HFF-Myc (cell line): ENCODE measurements at places on chromosomes 5 and 9.
A peak's percentile ranks its signal among the peaks of the same experiment; 100 is the strongest.

DNA sequence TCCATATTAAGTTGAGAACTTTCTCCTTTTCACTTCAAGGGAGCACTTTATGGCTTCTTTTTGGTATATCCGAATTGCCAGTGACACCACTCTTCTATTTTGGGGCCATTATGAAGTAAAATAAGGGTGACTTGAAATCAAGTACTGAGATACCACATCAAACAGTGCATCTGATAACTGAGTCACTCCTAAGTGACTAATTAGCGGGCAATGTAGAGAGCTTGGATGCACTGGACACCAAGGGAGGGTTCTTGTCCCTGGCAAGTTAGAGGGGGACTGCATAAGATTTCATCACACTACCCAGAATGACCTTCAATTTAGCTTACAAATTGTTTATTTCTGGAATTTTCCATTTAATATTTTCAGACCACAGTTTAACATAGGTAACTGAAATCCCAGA lies 813.9 kb upstream of the CDH10 start:
- DNase-seq, result no peak

- DNase-seq, result no peak
Measured at GRCh38 chr5:106241409-106241808, 1429.3 kb downstream of the EFNA5 start.

- DNase-seq, result peak; percentile 14
Measured at GRCh38 chr5:127517110-127517479, 345 bp upstream of the PRRC1 start.

DNA sequence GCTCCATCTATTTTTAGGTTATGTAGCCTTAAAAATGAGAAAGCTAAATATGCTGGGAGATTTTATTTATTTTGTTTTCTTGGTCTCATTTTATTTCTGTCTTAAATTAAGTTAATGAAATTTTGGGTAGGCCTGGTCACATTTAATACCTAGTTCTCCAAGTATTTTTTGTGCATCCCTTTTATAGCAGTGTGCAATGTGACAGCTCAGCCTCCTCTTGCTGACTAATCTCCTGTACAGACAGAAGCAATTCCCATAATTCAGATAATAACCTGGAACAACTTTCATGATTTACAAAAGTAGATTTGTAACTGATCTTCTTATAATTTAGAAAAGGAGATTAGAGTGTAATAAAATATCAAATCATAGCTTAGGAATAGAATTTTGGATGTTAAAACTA lies 403.9 kb downstream of the ADGRV1 start:
- DNase-seq, result no peak

- DNase-seq, result no peak
Measured at GRCh38 chr5:145500710-145501109, 334.4 kb downstream of the PRELID2 start.

- DNase-seq, result peak; percentile 81
Measured at GRCh38 chr5:93995126-93995621, 253.8 kb upstream of the POU5F2 start.

DNA sequence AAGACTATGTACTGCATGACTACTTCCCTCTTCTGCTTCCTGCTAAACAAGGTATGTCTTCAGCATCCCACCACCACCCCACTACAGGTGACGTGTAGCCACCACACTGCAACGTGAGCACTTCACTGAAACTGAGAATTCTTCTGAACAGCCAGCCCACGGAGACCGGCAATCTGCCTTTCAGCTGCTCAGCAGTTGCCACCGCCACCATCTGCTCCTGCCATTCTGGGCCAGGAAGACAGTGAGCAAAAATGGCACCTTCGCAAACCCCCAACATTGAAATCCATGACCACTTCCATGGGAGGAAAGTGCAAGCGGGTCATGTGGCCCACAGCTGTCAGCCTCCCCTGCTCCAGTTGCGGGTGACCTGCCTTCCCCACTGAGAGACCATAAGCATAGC lies 443.4 kb upstream of the ST8SIA4 start:
- no peak for DNase-seq

GRCh38 chr5:821504-821903 lies 29.3 kb downstream of the ZDHHC11 start:
- no peak for DNase-seq

GRCh38 chr5:59418808-59419207 lies 474.7 kb downstream of the PDE4D start:
- no peak for DNase-seq

DNA sequence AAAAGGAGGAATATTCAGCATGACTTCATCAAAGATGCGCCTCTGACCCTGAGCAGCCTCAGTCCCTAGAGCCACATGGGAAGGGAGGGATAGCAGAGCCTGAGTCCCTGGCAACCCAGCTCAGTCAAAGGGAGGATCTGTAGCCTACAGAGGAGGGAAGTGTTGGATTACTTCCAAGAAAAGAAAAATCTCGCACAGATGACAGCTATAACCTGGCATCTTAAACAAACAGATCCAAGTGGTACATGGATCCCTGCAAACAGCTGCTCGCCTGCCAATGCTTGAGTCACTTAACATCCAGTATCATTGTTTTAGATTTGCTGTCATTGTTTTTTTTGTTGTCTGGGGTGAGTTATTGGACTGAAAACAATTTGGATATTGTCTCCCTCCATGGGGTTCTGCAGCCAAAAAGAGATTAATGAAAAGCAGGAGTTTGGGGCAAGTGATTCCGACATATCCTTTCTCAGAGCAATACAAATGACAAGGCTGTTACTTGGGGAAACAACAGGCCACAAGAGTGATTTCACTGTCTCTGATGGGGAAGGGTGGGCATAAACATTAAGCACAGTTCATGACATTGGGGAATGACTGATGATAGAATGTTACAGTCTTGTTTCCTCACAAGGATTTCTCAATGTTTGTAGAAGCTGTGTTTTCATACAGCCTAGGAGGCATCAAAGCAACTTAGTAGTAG lies 153.5 kb upstream of the KIF2A start:
- DNase-seq, result no peak

- DNase-seq, result no peak
Measured at GRCh38 chr9:86075132-86076109, 23.9 kb downstream of the GOLM1 start.

DNA sequence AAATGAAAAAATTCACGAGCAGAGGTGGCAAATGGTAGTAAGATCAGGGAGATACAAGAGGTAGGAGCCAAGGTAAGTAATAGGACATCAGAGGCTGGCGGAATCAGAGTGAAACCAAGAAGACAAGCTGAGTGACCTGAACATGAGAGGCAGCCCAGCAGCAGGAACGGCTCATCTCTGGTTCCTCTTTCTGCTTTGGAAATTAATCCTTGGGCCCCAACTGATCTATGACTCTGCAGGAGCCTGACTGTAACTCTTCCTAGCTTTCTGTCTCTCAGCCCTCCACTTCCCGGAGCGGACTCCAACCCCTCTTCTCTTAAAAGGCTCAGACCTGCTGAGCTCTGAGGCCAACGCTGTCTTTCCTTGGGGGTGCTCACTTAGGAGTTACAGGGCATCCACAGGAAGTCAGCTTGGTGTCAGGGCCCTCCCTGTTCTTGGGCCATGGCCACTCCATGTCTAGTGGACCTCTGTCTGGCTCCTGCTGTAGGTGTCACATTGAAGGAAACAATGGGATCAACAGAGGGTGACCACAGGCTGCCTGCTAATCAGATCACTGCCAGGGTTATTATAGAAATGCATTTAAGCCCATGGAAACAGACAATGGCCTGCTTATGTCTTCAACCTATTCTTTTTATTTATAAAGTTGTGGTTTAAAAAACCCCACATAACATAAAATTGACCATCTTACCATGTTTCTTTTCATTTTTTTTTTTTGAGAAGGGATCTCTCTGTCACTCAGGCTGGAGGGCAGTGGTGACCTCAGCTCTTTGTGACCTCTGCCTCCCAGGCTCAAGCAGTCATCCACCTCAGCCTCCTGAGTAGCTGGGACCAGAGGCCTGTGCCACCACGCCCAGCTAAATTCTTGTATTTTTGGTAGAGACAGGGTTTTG lies 22.5 kb upstream of the SHB start:
- DNase-seq, result no peak

DNA sequence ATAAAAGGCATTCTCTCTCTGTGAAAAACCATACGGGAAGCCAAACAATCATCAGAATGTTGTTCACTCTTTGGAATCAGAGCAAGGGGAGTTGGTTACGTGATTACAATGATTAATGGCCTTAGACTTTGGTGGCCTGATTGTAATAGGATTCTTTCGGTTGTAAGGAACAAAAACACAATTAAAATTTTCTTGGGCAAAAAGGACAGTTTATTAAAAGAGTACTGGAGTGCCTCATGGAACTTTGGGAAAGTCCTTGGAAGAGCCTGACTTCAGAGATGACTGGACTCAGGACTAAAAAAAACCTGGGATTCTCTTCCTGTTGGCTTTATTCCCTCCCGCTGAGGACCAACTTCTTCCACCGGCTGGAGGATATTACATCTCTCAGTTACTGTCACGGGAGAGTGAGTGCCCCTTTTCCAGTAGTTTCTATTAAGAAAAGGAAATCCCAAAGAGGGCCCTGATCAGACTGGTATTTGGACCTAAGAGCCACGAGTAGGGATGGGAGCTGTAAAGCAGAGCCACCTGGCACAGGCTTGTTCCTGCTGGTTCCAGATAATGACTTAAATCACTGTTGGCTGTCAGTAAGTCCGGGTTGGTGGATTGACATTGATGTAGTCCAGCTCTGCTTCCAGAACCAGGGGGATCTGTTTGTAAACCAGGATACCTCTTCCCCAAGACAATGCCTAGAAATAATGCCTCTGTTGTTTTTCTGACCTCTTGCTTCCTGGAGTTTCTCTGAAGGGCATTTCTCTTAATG lies 53.9 kb downstream of the CFAP95 start:
- DNase-seq, result no peak

GRCh38 chr5:88955403-88955802 lies 72.4 kb upstream of the MEF2C start:
- no peak for DNase-seq

GRCh38 chr9:4936823-4937222 lies 48.2 kb upstream of the JAK2 start:
- DNase-seq, result no peak

- no peak for DNase-seq
Measured at GRCh38 chr5:124544366-124545055, 201.9 kb downstream of the ZNF608 start.

DNA sequence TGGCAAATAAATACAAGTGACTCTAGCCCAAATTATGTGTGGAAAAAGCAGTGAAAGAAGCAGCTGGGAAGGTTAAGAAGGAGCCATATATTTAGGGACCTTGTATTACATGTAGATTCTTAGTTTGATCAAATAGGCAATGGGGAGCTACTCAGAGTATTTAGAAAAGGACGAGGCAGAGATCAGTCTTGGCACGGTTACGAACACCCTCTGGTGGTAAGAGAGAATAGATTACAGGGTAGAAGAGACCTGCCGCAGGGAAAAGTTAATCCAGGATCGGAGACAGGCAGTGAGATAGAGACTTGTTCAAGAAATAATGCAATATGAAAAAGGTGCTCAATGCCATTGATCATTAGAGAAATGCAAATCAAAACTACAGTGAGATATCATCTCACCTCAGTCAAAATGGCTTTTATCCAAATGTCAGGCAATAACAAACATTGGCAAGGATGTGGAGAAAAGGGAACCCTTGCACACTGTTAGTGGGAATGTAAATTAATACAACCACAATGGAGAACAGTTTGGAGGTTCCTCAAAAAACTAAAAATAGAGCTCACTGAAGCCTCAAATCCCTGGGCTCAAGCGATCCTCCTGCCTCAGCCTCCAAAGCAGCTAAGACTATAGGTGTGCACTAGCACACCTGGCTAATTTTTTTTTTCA lies 12.0 kb downstream of the INIP start:
- DNase-seq, result peak; percentile 30

DNA sequence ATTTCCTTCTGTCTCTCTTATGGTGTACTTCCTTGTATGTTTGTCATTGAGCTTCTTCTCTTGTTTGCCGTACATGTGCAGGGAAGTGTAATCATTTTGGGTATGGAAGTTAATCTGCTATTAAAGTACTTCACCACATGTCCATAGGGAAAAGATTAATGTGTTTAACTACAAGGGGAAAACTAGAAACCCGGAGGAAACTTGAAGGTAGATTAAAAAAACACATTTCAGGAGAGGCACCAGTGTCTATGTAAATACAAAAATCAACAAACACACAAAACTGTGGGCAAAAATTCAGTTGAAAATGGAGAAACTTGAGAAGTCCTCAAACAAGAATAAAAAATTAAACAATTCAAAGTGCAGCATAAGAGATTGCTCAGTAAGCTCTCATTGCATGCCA lies 166.4 kb downstream of the PBX3 start:
- DNase-seq, result no peak

- no peak for DNase-seq
Measured at GRCh38 chr9:13141629-13142028, 137.9 kb downstream of the MPDZ start.

DNA sequence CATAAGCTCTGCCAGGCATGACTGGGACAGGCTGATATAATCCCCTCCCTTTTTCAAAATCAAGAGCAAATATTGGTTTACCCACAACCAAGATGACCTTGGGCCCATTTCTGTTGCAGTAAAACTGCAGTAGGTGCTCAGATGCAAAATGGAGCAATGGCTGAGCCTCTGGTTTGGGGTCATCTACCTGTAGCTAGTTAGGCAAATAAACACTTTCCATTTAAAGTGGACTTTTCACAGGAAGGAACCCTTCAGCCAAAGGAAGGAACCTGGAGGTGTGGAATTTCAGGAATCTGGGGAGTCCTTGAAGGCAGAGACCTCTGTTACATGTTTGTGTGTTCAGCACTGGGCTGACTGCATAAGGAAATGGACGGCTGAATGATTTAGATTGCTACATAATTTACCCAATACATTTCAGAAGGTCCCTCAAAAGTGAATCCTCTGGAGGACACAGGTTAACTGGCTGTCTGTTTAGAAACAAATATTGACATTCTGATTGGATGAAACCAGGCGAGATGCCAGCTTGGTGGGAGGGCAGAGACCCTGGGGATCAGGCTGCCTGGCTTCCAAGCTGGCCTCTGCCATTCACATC lies 170.1 kb upstream of the ZNF618 start:
- no peak for DNase-seq

GRCh38 chr5:160627921-160628618 lies 206.4 kb downstream of the PTTG1 start:
- DNase-seq, result no peak

- no peak for DNase-seq
Measured at GRCh38 chr5:93892481-93892880, 151.1 kb upstream of the POU5F2 start.

GRCh38 chr9:114076237-114077161 lies 1.6 kb downstream of the AMBP start:
- DNase-seq, result no peak
